ENCODE measurements at places on chromosomes 6 and 20.

- no peak for DNase-seq
Observed at GRCh38 chr6:124795643-124796463, 166.4 kb upstream of the RNF217 start.

DNA sequence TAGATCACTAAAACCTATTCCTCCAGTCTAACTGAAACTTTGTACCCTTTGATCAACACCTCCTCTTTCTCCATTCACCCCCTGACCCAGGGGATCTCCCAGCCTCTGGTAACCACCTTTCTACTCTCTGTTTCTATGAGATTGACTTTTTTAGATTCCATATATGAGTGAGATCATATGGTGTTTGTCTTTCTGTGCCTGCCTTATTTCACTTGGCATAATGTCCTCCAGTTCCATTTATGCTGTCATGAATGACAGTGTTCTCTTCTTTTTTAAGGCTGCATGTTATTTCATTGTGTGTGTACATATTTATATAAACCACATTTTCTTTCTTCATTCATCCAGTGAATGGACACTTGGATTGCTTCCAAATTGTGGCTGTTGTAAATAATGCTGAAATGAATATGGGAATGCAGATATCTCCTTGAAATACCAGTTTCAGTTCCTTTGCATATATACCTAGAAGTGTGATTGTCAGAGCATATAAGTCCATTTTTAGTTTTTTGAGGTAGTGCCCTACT is 57.7 kb downstream of the DHX35 start:
- DNase-seq: no peak

- no peak for DNase-seq
Observed at GRCh38 chr20:49400904-49401303, 81.6 kb downstream of the KCNB1 start.

DNA sequence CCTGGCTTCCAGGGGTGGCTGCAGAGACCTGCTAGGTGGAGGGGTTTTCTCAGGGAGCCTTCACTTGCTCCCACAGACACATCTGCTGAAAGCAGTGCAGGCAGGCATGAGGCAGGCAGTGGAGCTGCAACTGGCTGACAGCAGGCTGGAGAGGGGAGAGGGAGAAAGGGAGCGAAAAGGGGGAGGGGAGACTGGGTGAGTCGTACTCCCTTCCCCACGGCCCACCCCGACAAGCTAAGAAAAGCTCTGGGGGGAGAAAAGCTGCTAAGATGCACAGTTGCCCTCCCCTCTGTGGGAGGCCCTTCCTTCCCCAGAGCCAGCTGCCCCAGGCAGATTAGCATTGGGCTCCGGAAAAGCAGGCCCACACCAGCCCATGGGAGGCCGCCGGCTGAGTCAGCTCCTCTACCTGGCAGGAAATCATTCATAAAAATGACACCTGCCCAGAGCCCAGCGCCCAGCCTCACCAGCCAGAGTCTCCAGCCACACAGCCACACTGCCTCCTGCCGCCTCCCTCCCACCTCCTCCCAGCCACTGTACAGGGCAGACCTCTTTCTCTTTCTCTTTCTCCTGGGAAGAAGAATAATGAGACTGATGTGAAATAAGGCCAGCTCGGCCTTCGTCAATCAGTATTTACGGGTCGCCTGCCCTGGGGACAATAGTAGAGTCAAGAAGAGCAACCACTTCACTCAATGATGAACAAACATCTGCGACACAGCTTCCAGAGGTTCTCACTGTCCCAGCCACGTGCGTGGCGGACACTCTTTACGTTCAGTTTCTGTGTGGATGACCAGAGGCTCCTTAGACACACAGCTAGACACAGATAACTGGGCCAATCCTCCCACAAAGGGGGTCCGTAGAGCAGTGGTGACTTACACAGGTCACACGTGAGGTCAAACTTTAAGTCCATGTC is 7.7 kb upstream of the C20orf203 start:
- no peak for DNase-seq

- DNase-seq: no peak
Observed at GRCh38 chr20:11675920-11676629, 241.6 kb upstream of the BTBD3 start.

- DNase-seq: no peak
Observed at GRCh38 chr6:15675536-15676220, 12.8 kb upstream of the DTNBP1 start.

DNA sequence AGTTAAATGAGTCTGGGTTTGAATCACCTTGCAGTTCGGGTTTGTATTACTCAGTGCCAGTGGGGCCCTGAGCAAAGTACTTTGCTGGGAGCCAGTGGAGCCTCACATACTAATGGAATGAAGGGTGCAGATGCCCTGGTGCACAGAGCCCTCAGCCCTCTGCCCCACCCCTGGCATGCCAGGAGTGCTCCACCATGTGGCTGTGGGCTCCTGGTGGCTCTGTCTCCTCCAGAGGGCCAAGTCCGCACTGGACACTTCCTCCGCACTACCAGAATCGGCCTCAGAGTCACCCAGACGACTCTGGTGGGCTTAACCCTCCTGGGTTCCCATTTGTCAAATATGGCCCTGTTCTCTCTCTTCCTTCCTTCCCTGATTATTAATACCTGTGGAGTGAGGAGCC is 94.0 kb downstream of the STK35 start:
- DNase-seq: no peak

- DNase-seq: no peak
Observed at GRCh38 chr20:17936761-17937732, 31.5 kb downstream of the SNX5 start.

- no peak for DNase-seq
Observed at GRCh38 chr6:321158-321438, 28.8 kb downstream of the DUSP22 start.

- peak; percentile 3 for DNase-seq
Observed at GRCh38 chr6:127267646-127268625, 1.3 kb downstream of the RNF146 start.

GRCh38 chr6:164731539-164731938 is 577.9 kb downstream of the C6orf118 start:
- no peak for DNase-seq

DNA sequence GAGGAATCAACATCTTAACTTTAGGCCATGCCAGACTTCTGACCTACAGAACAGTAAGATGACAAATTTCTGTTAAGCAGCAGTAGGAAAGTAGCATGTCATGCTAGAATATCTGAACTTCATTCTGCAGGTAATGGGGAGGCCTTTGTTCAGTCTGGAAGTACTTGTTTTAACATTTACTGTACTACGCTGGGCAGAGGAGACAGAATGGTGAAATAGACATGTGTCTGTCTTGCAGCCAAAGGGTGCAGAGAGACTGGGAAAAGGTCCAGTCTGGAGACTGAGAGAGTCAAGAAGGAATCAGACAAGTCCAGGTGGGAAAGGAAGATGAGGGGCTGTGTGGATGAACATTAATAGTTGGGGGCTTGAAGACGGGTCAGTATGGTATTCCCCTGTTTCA is 17.5 kb upstream of the ZBTB2 start:
- DNase-seq: no peak

DNA sequence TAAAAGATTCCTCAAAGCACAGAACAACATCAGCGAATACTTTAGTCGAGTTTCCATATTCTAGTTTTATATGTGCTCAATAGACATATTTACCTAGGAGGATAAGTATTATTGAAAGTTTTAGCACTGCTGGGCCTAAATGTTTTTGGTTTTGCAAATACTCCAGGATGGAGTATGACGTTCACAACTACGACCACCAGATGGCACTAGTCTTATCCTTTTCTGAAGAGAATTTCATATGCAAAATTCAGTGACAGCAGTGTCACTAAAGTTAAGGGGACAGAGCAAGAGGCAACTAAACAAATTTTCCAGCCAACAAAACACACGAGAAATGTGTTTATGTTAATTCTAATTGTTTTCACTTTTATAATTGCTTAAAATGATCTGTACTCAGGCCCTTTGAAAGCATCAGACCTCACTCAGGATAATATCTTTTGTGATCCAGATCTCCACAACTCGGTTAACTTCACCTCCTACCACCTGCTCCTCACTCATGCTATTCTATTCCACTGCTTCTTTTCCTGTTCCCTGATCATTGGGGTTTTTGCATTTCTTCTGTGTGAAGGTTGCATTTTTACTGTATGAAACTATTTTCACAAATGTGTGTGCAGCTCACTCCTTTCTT is 220.8 kb downstream of the TRDN start:
- no peak for DNase-seq

DNA sequence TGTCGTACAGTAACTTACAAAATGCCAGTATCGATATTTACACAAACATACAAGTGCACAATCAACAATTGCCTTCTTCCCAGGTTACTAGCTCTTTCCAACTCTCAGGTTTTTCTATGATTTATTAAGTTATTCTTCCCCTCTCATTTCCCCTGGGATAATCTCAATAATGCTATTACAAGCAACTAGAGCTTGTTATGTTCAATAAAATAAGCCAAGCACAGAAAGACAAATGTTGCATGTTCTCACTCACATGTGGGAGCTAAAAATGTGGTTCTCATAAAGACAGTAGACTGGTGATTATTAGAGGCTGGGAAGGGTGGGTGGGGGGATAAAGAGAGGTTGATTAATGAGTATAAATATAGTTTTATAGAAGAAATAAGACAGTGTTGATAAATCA is 577.1 kb downstream of the HACE1 start:
- DNase-seq: no peak

GRCh38 chr6:84415517-84415916 is 188.1 kb upstream of the CEP162 start:
- no peak for DNase-seq

DNA sequence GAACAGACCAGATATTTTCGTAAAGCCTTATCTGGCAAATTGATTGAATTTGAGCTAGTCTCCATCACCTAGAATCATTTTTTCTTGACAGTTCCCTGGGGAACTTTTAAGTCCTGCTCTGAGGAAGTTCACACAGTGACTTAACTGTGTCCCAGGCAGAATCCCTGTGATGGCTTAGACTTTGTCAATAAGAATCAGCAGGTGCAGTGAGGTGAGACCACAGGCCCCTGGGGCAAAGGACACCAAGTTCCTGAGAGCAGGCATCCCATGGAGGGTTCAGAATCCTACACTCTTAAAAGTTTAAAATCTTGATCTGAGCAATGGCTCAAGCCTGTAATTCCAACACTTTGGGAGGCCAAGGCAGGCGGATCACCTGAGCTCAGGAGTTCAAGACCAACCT is 13.0 kb downstream of the KIF16B start:
- no peak for DNase-seq

DNA sequence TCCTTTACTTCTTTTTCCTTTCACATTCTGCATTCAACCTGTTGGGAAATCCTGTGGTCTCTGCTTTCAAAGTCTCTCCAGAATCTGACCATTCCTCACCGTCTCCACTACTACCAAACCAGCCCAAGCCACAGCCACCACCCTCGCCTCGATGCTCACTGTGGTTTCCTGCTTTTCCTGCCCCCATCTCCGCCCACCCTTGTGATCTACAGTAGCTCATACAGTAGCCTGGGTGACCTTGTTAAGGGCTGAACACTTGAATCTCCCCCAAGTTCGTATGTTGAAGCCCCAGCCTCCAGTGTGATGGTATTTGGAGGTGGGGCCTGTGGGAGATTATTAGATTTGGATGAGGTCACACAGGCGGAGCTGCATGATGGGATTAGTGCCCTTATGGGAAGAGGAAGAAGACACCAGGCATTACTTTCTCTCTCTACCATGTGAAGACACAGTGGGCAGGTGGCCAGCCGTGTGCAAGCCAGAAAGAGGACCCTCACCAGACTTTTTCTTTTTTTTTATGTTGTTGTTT is 189.0 kb upstream of the UST start:
- DNase-seq: no peak

GRCh38 chr6:162683135-162683534 is 44.4 kb downstream of the PRKN start:
- no peak for DNase-seq

- DNase-seq: no peak
Observed at GRCh38 chr6:19833947-19834346, 3.2 kb upstream of the ID4 start.

GRCh38 chr20:47362361-47363219 is 6.1 kb upstream of the ZMYND8 start:
- DNase-seq: no peak

- no peak for DNase-seq
Observed at GRCh38 chr6:2718334-2719092, 32.2 kb downstream of the MYLK4 start.

DNA sequence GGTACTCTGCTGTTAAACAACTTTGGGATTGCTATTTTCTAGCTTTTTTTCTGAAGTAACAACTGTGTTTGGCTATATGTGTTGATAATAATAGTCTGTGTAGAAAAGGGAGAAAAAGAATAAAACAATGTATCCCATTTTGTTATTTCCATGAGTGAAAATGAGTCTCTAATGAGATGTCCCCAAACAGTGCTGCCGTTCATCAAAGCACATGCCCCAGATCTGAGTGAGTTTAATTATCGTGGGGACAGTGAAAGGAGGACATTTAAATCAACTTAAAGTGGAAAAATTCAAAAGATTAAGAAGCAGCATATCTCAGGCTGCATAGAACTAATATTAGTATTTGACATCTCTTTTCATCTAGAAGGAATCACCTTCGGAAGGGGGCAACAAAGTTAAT is 59.6 kb downstream of the NCOA7 start:
- no peak for DNase-seq

- DNase-seq: no peak
Observed at GRCh38 chr6:98469141-98469540, 365.2 kb upstream of the POU3F2 start.

GRCh38 chr6:166738386-166739116 is 111.5 kb upstream of the RPS6KA2 start:
- DNase-seq: no peak

GRCh38 chr6:101088594-101088993 is 207.5 kb upstream of the ASCC3 start:
- no peak for DNase-seq

GRCh38 chr6:104730450-104730849 is 129.3 kb downstream of the HACE1 start:
- no peak for DNase-seq

DNA sequence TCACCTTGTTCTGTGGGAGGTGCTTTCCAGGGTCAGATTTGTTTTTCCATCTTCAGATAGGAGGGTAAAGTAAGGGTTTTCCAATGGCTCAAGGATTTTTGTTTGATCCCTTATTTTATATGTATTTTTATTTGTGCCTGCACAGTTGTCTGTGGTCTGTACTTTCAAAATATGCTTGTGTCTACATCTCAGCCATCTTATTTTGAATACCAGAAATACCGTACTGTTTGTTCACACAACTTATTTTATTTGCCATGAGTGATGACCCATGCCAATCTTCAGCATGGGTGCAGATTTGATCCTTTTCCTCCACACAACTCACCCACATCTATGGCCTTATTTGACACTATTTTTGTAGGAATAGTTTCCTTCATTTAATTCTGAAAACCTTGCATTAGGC is 72.2 kb upstream of the PTCHD4 start:
- no peak for DNase-seq

- no peak for DNase-seq
Observed at GRCh38 chr6:156423075-156423474, 354.1 kb upstream of the ARID1B start.

DNA sequence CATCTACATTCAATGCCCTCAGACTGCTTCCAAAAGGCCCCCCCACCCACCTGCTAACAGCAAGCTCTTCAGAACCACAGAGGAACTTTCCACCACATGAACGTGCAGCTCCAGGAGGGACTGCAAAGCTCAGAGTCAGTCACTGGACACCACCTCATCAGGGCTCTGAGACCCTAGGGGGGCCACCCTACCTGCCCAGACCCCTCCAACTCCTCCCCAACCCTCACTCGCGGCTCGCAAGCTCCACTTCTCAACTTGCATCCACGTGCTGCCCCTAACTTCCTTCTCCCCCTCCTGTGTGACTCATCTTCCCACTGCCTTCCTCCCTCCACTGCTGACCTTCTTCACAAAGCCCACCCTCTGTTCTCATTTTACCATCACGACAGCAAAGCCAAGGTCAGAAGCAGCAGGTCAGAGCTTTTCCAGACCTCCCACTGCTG is 6.5 kb downstream of the MBOAT1 start:
- DNase-seq: no peak

All from NCI-H2081 treated with DMSO at 0.1 percent for 48 hours (cell line).